Bronchus fibroblast of lung (primary cell): ENCODE measurements at places on chromosomes 13 and 19. TPM values are rescaled to one million over a fixed set of nuclear protein-coding genes. Genes with fewer than 3 reads are reported as not detected.

Gene ZNF850
- 1.8 and 4.3 TPM in 2 replicates for total RNA-seq

Gene EEF2
- 2,452 and 2,593 TPM in 2 replicates for total RNA-seq

Gene XPO4
- 13.7 and 14.6 TPM in 2 replicates for total RNA-seq

Gene C19orf73
- 2.2 and 3.3 TPM in 2 replicates for total RNA-seq

Gene RFPL4AL1
- not detected in 2 replicates for total RNA-seq

Gene ZNF599
- total RNA-seq = 10.6 and 14.1 TPM in 2 replicates

Gene C19orf85
- total RNA-seq = not detected in 2 replicates

Gene ZSCAN5B
- total RNA-seq = 0.17 TPM in 1 of 2 replicates, not detected in the other

Gene KIRREL2
- total RNA-seq = under 0.01 TPM in 2 replicates

Gene FCAR
- not detected in 2 replicates for total RNA-seq

Gene SIGLEC9
- total RNA-seq = under 0.01 TPM in 1 of 2 replicates, not detected in the other
